ENCODE measurements at places on chromosomes 11 and 22.

- no peak for DNase-seq
Measured at GRCh38 chr22:47308886-47309285, 546.4 kb downstream of the TBC1D22A start.

DNA sequence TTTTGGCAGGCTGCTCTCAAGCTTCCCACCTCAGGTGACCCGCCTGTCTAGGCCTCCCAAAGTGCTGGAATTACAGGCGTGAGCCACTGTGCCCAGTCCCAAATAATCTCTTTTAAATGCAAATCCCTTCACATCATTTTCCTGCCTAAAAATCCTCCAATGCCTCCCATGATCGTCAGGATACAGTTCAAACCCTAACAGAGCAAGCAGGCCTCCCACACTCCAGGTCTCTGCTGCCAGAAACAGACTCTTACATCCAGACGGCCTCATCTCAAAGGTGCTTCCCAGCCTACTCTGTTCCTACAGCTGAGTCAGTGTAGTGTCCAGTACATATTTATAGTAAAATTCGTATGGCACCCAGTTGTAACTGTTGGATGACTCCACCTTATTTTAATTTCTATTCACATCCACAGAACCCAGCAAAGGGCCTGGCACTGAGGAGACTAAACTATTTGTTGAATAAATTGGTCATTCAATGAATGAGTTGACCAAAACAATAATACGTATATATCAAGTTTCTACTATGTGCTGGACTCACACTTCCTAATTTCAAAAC is 8.2 kb downstream of the SIRT3 start:
- DNase-seq, result no peak

DNA sequence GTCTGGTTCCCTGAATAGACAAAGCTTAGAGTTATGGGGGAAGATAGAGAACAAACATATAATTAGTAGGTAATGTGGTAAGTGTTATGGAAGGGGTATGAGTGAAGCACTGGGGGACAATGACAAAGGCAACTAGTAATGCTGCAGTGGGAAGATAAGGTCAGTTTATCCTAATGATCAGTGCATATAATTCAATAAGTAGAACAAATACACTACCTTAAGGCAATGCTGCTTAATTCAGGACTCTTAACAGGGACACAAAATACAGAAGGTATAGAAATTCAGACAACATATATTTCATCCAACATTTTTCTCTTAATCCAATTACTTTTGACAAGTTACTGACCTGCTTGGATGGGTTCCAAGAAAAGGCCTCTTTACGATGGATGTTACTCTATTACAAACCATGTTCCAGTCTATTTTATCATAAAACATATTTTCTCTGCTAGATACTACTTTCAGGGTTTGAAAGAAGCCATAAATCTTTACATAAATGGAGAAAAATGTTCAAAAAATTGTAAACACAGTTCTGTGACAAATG is 1186.2 kb downstream of the LRRC4C start:
- no peak for DNase-seq

GRCh38 chr11:2536440-2536989 is 91.7 kb downstream of the KCNQ1 start:
- DNase-seq, result no peak

DNA sequence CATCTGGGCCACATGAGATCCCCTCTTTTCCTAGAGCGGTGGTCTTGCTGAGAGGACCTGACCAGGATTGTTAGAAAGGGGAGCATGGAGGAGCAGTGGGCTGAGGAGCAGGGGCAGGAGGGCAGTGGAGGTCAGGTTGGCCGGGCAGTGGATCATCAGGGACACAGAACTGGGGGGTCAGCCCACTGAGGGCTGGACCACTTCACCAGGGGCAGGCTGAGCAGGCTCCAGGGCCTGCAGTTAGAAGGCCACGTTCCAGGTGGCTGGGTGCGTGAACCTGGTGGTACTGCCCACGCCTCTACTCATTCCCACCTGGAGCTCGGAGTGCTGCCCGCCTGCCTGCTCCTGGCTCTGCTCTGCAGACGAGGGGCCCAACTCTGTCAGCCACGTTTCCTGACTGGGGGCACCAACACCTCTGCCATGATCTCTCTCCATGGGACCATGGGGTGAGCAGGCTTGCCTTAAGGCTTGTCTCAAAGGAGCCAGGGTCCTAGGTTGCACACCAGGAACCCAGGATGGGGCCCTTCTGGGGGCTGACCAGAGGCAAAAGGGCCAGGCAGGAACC is 9.7 kb downstream of the MRGPRF start:
- no peak for DNase-seq

DNA sequence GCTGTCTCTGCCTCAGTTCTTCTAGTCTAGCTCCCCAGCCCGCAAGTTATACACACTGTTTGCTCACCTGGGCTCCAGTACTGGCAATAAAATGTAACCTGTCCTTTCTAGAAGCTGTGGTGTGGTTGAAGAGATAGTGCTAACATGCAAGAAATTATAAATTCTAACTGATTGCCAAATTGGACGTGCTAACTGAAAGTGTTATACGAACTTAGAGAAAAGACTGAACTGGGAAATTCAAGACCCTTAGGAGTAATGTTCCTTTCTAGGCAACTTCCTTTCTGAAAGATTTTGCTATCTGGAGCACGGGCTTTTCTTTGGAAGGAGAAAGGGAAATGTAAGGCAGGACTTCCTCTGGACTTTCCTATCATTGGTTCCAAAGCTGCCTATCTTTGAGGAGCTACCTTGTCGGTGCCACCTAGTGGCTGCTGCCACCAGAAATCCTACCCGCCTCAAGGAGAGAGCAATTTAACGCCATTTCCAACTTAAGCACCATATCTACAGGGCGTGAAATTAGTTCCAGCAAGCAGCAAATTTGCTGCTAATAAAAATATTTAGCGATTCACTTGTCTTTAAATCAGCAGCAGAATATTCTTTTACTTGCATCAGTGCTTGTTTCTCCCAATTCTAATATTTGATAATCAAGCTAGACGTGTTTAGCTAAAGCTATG is 12.7 kb upstream of the TMEM218 start:
- no peak for DNase-seq

- DNase-seq, result peak; percentile 33
Measured at GRCh38 chr11:107017433-107018218, 650 bp downstream of the GUCY1A2 start.

DNA sequence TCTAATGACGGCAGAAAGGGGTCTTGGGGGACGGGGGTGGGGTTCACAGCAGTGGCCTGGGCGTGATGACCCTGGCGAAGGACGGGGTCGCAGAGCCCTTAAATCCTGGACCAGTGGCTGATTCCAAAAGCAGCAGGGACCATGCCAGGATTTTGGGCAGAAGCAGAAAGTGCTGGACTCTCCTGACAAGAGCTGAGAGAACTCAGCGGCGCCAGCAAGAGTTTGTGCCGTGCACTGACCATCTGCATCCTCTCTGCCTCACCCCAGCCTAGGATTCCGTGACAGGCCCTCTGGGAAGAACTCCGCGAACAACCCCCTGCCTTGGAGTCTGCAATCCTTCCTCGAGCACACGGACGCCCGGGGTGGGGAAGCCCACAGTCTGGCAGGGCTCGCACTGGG is 644 bp upstream of the NDUFV1 start:
- no peak for DNase-seq

DNA sequence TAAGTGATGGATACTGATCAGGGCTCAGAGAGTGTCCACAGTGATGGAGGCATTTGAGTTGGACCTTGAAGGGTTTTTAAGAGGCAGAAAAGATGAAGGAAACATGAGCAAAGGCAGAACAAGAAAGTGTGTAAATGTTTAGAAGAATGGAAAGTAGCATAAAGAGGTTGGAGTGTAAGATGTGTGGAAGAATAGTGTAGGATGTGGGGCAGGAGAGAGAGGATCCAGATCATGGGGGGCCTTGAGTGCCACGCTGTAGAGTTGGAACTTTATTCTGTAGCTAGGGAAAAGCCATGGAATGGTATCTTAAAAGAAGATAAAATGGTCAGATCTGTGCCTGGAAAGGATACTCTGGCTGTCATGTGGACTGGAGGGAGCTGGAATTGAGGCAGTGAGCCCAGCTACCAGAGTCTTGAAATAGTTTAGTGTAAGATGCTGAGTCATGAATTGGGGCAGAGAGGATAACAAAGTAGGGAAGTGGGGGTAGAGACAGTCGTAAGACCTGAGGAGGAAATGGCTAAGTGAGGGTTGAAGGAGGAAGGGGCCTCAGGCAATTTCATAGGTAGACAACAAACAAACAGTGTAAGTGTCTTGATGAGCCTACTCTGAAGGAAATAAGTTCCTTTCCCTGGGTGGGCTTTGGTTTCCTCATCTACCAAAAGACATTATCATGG is 6.7 kb downstream of the KCNE3 start:
- DNase-seq, result no peak

DNA sequence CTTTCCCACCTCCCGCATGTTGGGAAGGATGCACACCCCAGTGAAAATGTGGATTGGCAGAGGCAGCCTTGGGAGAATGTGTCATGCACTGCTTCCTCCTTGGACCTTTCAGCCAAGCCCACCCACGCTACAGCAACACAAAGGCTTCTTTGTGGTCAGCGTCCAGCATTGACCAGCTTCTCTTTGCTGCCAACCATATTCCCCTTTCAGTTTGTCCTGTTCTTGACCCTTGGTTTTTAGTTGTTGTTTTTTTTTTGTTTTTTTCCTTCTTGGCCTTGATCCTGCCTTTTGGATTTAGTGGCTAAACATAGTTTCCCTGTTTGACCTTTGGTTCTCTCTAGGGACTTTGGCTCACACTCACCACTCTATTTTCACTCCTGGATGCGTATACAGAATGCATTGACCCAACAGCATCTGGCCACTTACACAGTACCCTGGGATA is 573.6 kb downstream of the INSC start:
- DNase-seq, result no peak

GRCh38 chr11:26070714-26071380 is 261.1 kb upstream of the ANO3 start:
- no peak for DNase-seq

DNA sequence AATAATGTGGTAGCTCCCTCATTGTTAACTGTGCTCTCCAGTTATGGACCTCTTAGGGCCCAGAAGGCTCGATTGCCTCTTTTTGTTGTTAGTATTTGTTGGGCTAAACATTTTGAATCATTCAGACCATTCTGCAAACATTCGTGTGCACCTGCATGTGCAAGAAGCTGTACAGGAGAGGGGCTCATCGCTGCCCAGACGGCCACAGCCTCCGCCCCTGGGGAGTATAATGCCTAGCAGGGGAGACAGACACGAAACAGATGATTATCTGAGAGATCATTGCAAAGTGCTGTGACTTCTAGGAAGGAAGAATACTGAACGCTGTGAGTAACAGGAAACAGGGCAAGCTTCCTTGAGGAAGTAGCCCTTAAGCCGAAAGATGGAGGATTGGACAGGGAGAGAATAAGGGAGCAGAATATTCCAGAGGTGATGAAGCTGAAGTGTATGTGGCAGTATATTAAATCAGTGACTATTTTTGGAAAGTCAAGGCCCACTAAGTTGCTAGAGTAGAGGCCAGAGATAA is 123.3 kb upstream of the RASSF10 start:
- no peak for DNase-seq

- no peak for DNase-seq
Measured at GRCh38 chr11:108313444-108313843, 90.6 kb downstream of the ATM start.

- DNase-seq, result no peak
Measured at GRCh38 chr11:105389952-105390351, 219.9 kb upstream of the GRIA4 start.

GRCh38 chr22:37639771-37640590 is 512 bp downstream of the SH3BP1 start:
- no peak for DNase-seq

GRCh38 chr11:44742508-44743246 is 15.9 kb downstream of the TSPAN18 start:
- no peak for DNase-seq

GRCh38 chr11:44136176-44136945 is 40.9 kb downstream of the EXT2 start:
- DNase-seq, result no peak

GRCh38 chr22:19292458-19293230 is 1.1 kb upstream of the CLTCL1 start:
- no peak for DNase-seq

Data from amniotic stem cell (primary cell).